Fibroblast of skin of scalp (primary cell): ENCODE measurements at places on chromosomes 7 and 10.

GRCh38 chr10:110149259-110149658, 58.1 kb upstream of the MXI1 start:
- no peak for DNase-seq

- no peak for DNase-seq
These were observed 4.2 kb downstream of the TMEM26 start for GRCh38 chr10:61448841-61449600.

- DNase-seq = peak; percentile 64
These were observed 154.1 kb upstream of the AHR start for GRCh38 chr7:17144322-17144721.

DNA sequence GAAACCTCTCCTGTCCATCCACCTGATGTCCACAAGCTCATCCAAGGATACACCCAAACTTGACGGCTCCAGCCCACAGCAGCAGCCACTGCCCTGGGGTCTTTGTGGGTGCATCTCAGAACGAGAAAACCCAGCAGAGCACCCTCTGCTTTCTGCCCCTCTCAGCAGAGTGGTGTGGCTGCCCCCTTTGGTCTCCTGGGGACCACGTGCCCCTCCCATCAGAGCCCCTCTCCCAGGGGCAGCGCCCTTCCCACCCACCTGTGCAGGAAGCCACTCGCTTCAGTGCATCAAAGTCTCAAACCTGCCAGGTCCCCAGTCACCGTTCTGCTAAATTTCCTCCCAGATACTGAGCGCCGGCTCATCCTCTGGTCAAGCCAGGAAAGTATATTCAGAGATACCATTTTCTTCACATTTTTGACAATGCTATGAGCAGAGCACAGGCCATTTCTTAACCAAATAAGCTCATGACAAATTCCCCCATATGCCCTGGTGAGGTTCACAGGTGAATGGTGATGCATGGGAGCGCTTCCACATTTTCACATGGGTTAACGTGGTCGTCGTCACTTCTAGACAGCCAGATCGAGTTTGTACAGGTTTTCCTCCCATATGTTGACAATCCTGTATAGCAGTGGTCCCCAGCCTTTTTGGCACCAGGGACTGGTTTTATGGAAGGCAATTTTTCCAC, 32.4 kb downstream of the CAMK2B start:
- DNase-seq = no peak

- DNase-seq = no peak
These were observed 189.6 kb downstream of the GPAM start for GRCh38 chr10:111993872-111994426.

GRCh38 chr10:69642747-69643146, 12.7 kb downstream of the FAM241B start:
- DNase-seq = no peak

GRCh38 chr10:71980181-71981014, 16.2 kb downstream of the CHST3 start:
- no peak for DNase-seq

GRCh38 chr10:26879744-26880143, 19.0 kb upstream of the ABI1 start:
- no peak for DNase-seq

DNA sequence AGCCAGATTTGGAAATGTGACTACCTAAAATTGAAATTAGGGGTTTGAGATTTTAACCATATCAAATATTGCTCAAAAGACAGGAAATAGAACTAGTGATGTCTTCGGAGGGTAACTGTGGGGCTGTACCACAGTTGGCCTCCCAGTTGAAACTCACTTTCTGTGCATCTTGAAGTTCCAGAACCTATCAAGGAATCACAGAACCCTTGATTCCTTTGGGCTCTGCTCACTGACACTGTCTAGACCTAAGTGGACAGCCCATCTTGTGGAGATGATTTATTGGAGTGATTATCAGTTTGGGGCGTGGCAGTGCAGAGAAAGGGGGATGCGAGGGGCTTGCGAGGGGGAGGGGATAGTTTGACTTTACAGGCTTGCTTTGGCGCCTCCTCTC, 134.2 kb upstream of the GJD4 start:
- DNase-seq = no peak

DNA sequence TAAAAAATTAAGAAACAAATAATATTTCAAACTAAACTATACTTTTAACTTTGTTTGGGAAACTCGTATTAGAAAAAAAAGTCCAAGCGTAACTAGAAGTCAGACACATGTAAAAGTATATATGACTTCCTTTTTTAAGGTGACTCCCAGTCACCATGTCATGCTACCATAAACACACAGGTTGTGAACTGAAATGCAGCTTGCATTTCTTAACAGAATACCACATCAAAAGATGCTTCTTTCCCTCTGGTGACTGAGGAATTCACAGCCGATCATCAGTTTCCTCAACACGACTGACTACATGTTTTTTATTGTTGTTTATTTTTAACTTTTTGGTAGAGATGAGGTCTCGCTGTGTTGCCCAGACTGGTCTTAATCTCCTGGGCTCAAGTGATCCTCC, 445.0 kb downstream of the PARD3 start:
- DNase-seq = no peak

- DNase-seq = no peak
These were observed 245.6 kb upstream of the ETV1 start for GRCh38 chr7:14235056-14235455.

DNA sequence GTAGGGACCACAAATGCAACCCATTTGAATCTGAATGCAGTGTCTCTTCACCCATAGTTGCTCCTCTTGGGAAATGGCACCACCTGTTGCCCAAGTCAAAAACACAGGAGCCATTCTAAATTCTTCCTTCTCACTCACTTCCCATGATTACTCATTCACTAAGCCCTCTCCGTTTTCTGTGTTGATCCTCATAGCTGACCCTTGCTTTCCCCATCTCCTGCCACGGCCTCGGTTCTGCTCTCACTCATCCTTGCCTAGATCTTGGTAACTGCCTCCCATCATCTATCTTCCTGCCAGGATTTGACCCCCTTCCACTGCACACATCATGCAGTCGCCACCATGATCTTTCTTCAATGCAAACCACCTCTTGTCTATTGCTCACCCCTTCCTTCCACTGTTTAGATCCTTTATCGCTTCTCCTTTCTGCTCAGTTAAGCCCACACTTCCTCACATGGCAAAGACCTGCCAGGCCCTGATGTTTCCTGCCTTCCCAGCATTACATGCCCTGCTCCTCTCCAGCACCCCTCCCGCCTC, 19.0 kb upstream of the CPN1 start:
- DNase-seq = no peak

DNA sequence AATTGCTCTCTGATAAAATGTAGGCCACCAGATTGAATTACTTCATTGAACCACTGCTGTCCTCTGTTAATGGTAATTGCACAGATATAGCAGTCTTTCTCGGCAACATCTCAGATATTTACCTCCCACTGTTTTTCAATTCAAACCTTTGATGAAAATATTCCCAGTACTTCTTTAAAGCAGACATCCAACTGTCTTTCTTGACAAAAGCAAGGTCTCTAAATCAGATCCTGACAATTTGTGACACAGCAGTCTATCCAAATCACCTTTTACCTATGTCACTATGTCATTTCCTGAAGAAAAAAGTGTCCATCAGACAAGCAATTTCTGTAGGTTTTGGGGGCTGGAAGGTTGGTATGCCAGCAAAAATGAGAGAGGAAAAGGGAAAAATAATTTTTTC, 555.7 kb downstream of the AUTS2 start:
- DNase-seq = no peak

DNA sequence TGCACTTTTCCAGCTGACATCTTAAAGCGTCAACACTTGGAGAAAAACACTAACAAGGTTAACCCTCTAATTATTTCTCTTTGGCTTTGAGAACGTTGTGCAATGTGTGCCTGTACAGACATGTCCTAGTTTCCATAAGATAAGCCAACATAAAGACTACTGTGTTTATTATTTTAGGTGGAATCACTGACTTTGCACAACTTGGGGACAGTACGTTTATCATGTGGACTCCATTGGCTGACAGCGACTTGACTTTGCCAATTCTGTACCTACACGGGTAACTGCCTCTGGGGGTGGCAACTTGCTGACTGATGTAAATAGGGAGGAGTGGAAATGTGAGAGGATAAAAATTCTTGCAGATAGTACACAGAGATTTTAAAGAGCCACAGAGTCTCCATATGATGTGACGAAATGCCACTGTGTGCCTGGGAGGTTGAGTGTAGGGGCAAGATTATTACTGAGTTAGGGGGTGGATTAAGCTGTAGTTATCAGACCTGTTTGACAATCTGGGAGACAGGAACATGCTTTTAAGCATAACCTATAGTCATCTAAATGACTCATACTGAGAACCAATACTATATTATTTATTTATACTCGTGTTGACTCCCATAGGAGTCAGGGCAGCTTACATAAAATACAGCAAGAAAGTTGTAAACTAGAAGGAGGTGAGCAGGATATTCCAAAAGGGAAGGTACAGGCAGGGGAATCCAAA, 21.0 kb downstream of the SLC13A4 start:
- DNase-seq = no peak

- DNase-seq = no peak
These were observed 26.8 kb upstream of the KDM7A start for GRCh38 chr7:140203556-140203955.

GRCh38 chr7:51318886-51319579, 2.4 kb upstream of the COBL start:
- no peak for DNase-seq

- no peak for DNase-seq
These were observed 9.6 kb downstream of the IL2RA start for GRCh38 chr10:6052247-6053221.

GRCh38 chr7:96388620-96389383, 66.9 kb upstream of the SLC25A13 start:
- DNase-seq = peak; percentile 72

GRCh38 chr7:92727755-92728154, 108.6 kb downstream of the CDK6 start:
- DNase-seq = peak; percentile 59

DNA sequence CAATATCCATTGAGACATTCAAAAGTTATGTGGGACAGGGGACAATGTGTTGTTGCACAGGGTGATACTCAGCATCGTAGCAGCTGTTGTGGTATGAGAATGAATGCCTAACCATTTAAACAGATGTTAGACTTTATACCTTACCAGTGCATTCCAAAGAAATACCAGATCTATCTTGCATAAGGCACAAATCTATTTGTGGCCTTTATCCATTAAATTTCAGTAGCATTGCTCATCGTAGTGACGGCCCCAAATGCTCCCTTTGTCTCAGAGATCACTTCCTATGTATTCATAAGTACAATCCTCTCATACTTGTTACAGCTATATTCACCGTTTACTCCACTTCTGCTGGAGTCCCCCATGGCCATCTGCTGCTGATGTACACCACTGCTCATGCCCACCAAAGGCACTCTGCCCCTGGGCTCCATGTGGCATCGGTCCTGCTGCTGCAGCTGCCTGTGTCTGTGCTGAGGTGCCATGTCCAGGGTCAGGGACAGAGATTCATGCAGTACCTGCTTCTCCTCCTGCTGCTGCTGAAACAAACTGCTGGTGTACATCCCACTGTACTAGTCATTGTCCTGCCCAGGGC, 96.3 kb downstream of the CPED1 start:
- peak; percentile 94 for DNase-seq

- no peak for DNase-seq
These were observed 219.2 kb downstream of the CAMK1D start for GRCh38 chr10:12568391-12569009.

- peak; percentile 34 for DNase-seq
These were observed 278.5 kb downstream of the BICC1 start for GRCh38 chr10:58791137-58791536.

GRCh38 chr7:103539875-103540274, 93.9 kb upstream of the SLC26A5 start:
- no peak for DNase-seq

DNA sequence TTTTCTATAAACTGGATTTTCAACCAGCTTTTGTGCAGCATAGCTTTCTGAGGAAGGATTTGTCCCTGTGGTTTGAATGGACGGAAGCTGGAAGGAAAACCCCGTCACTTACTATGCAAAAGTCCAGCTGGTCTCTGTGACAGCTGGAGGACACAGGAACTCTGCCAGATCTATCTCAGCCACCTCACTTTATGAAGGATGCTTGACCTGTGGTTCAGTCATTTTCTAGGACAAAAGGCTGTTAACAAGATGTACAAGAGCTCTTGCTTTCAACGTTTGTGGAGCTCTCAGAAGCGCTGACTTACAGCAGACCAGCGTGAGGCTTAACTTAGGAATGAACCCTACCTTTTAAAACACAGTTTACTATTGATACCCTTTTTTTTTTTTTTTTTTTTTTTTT, 90.8 kb downstream of the CREM start:
- DNase-seq = no peak

DNA sequence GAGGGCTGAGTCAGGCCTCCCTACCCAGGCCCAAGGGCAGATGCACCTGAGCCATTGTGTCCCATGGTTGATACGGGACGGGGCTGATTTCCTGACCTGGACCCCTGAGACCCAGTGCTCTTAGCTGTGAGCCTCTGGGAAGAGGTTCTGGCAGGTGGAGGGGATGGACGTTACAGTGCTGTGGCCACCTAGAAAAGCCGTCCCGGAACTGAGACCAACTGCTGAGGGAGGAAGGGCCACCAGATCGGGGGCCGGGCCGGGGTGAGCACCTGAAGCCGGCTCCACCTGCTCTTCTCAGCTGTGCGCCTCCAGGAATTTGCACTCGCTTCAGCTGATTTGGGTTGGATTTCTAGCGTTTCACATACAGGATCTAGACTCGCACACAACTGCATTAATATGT, 35.4 kb downstream of the CHST12 start:
- no peak for DNase-seq

DNA sequence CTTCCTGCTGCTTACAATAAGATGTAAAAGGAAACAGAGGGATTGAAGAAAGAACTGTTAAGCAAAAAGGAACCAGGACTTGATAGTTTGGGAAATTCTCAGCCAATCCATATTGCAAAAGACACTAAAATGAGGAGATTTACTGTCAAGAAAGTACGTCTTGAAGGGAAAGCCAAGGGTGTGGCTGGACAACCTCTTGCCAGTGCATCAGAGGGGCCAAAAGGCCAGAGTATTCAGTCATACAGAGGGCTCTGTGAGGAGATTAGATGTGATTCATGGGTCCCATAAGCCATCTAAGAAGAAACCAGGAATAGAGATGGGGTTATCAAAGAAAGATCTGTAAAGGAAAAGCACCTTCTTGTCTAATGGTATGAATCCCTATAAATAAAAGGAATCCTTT, 25.4 kb upstream of the NPVF start:
- DNase-seq = no peak

GRCh38 chr10:17454161-17455014, at the start of gene ST8SIA6:
Gene ST8SIA6, minus strand, starts transcription at chr10:17454595. Its CDS starts 340 bp downstream, at chr10:17454255.
- peak; percentile 63 for DNase-seq

DNA sequence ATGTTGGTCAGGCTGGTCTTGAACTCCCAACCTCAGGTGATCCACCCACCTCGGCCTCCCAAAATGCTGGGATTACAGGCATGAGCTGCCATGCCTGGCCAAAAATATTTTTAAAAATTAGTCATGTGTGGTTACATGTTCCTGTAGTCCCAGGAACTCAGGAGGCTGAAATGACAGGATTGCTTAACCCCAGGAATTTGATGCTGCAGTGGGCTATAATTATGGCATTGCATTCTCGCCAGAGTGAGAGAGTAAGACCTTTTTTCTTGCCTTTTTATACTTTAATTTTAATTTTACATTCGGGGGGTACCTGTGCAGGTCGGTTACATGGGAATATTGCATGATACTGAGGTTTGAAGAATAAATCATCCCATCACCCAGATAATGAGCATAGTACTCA, 86.6 kb upstream of the ZNF92 start:
- peak; percentile 8 for DNase-seq

- DNase-seq = no peak
These were observed 145.6 kb downstream of the OAT start for GRCh38 chr10:124273141-124273540.

- DNase-seq = no peak
These were observed 30.2 kb downstream of the PLCE1 start for GRCh38 chr10:94023906-94024305.

- no peak for DNase-seq
These were observed 168.7 kb downstream of the RPS24 start for GRCh38 chr10:78202386-78202785.
